ENCODE measurements at places on chromosomes 13 and 19. TPM values are rescaled to one million over a fixed set of nuclear protein-coding genes. Genes with fewer than 3 reads are reported as not detected.

Gene TBXA2R
- not detected for total RNA-seq

Gene ZFR2
- total RNA-seq: not detected

Gene TEX26
- total RNA-seq: not detected

Gene LGALS14
- not detected for total RNA-seq

Gene TEX29
- total RNA-seq: not detected

Gene IZUMO2
- not detected for total RNA-seq

Gene KIR2DL1
- not detected for total RNA-seq

Gene PTBP1
- total RNA-seq: 461 TPM

Gene PSG11
- total RNA-seq: not detected

Gene GRIK5
- total RNA-seq: 1.1 TPM

Gene KLK2
- total RNA-seq: not detected

Gene ZNF90
- 4.2 TPM for total RNA-seq

Gene PRKCG
- total RNA-seq: 5.9 TPM

Gene ACP7
- total RNA-seq: 3.8 TPM

Gene TLE2
- 13.7 TPM for total RNA-seq

DNA sequence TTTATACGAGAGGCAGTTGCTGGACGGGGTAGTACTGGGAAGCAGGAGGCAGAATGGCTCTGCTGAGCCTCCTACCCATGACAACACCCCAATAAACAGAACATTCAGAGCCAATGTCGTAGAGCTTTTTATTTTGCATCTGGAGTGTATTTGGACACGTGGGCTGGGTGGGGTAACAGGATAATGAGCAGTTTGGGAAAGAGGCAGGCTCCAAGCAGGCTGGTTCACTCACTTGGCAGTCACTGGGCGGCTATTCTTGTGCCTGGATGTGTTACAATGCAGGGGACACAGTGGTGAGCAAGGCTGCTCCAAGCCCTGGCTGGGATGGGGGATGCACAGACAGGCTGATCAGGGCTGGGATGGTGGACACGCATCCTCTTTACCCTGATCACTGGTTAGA, 9.5 kb downstream of the ACTMAP start:
- DNase-seq: no peak

DNA sequence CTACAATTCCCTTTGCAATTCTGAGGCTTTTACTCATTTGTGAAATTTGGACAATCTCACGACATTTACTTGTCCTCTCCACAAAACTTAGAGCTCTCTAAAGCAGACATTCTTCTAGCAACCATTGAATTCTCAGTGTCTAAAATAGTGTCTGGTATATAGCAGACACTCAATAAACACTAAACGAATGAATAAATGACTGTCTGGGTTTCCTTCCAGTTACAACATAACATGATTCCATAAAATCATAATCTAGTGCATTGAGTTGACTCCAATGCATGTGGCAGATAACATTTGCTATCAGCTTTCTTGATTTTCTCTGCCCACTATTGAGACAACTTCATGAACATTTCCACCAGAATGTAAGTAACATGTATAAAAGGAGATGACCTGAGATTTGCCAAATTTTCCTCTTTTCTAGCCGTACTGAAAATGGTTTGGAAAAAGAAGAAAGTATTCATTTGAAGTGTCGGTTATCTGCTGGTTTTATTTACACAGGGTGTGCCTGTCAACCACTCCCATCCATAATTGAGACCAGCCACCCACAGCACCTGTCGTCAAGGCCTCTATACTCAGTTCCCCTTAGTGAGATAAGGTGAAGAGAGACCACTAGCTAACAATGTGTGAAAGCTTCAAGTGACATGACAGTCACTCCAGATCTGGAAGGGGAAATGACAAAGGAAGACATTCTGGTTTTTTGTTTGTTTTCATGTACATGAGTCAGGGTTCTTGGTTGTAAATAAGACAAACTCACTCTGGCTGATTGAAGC, 4.8 kb upstream of the SERP2 start:
- no peak for DNase-seq

GRCh38 chr13:73696271-73696670, 437.9 kb downstream of the KLF12 start:
- DNase-seq: no peak

- no peak for DNase-seq
These were observed 8.5 kb downstream of the MOB3A start for GRCh38 chr19:2087621-2088100.

DNA sequence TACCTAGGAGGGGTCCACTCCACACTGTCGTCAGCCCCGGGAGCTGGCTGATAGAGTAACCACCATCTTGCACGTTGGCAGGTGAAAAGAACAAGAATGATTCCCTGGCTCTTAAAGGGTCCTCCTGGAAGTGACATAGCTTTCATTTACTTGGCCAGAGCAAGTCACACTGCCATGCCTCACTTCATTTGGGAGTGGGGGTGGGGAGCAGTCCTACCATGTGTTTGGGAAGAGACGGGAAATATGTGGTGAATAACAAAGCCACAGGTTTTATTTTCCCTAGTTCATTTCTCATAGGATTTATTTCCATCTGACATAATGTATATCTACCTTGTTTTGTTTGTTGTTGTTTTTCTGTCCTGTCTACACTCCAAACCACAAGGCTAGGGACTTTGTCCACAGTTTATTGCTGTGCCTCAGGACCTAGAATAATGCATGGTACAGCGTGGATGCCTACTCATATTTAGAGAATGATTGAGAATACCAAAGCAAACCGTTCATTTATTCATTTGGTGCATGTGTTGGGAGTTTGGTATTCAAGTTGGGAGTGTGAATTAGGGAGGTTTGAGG, 26.8 kb downstream of the UBAC2 start:
- peak; percentile 11 for DNase-seq

GRCh38 chr13:114324334-114324733, 10.0 kb downstream of the CHAMP1 start:
- DNase-seq: no peak

- DNase-seq: no peak
These were observed 7.3 kb upstream of the INSR start for GRCh38 chr19:7301525-7301924.

DNA sequence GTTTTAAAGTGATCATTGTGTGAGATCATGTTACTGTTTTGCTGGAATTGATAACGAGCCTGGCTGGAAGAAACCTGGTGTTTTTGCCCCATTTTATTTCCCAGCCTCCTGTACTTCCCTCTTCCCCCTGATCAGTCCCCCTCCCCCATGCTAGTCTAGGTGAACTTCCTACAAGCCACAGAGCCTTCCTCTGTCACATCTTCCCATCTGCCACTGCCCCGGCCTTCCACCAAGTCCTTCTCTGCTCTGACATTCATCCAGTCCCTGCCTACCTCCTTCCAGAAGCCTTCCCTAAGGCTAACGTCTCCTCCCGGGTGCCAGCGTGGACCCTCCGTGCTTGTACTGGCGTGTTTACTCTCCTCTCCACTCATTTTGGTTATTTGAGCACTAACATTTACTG, 14.3 kb downstream of the FARP1 start:
- DNase-seq: no peak

DNA sequence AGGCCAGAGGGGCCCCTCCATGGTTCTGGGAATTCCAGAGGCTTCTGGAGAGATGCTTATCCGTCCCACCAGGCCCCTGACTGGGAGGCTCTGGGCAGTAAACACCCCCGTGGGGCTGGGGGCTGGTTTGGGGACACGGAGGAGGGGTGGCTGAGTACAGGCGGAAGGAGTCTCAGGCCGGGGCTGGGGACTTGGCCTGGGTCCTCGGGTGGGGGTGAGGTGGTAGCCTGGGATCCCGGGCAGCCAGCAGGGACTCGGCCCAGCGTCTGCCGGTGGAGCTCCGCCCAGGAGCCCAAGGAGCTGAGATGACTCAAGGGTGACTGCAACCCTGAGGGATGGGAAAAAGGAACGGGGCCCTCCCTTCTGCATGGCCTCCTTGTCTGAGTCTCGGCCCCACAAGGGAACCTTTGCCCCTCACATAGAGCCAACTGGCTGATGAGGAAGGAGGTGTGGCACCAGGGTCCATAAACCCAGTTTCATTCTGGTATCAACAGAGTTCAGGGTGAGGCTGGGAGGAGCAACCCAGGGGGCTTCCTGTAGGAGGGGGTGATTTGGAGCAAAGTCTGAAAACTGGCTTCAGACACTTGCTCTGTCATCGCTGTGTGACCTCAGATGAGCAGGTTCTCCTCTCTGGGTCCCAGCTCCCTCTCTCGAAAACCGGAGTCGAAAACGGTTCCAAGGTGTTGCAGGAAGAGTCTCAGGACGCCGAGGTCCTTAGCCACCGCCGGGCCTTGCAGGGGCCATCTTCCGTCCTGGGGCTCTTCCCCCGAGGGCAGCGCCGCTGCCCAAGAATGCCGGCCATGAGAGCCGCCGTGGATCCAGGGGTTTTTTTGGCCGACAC, 809 bp downstream of the MISP start:
- DNase-seq: peak; percentile 80

- no peak for DNase-seq
These were observed 17.0 kb downstream of the RAB3D start for GRCh38 chr19:11322269-11323024.

- no peak for DNase-seq
These were observed 132.3 kb downstream of the LIG4 start for GRCh38 chr13:108083056-108083455.

DNA sequence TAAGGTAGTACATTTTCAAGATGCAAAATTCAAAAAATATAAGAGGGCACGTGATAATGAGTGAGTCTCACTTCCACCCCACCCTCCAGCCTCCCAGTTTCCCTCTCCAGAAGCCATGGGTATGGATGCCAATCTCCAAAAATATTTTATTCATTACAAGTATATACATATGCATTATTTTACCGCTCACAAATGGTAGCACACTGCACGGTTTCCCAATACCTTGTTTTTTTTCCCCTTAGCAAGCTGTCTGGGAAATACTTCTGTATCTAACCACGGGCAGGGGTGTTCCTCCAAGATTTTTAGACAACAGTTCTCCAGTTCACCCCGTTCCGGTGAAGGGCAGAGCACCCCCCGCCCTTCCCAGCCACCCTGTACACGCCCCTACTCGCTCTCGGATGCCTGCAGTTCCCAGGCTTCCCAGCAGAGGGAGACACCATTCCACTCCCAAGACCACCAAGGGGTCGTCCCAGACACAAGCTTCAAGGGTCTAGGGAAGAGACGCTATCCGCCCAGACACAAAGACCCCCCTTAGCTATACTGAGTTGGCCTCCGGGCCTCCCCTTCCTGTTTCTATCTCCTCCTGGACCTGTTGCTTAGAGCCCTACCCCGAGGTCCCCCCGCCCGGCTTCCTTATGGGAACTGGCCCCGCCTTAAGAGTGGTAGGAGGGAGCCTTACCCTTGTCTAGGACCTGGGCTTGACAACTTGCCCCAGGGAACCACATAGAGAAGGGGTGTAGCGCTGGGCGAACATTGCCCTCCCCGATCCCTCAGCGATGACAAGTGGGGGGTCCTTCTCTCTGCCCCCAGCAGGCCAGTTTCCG, 1.1 kb upstream of the FXYD3 start:
- DNase-seq: peak; percentile 59

GRCh38 chr13:71312923-71313322, 554.1 kb downstream of the DACH1 start:
- DNase-seq: no peak

- DNase-seq: peak; percentile 50
These were observed 396.5 kb downstream of the IRS2 start for GRCh38 chr13:109389892-109390345.

DNA sequence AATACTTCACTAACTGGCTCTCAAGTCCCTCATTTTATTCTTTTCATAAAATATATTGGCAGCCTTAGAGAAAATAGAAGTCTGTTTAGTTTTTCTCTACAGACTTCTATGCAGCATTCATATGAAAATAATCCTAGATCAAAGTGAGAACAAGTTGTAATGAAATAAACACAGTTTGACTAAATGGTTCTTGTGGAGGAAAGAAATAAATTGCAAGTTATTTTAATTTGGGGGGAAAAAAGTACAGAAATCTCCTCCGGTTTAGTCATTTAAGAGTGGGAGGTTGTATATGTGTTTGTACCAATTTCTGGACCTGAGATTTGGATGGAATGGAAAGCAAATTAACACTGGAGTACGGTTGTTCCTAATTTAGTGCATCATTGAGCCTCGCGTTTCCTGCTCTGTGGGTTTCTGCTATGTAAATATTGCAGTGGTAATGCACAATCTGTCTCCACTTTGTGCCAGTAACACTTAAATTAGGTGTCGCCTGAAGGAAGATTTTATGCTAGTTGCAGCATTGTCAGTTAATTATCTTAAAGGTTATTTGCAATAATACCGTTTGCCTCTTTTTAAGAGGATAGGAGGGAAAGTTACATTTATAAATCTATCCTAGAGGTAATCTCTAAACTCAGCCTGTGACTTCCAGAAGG, 100.2 kb downstream of the ZIC5 start:
- DNase-seq: no peak

DNA sequence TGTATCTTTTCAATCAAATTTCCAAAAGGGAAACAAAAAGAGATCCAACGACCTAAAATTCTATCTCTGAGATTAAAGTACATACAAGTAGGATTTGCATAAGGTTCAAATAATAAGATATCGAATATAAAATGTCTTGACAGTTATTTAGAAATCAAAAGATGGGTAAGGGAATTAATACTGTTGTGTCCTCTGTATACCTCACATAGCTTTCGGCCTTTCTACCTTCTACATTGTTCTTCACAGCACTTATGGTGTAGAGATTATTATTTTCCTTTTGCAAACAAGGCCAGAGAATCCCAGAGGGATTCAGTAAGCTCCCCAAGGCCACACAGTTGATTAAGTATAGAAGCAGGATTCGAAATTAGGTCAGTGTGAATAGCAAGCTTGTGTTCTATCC, 403.6 kb downstream of the SPRY2 start:
- no peak for DNase-seq

- no peak for DNase-seq
These were observed 99.7 kb upstream of the MIR17HG start for GRCh38 chr13:91247768-91248167.

- no peak for DNase-seq
These were observed 57.2 kb downstream of the WASF3 start for GRCh38 chr13:26614721-26615120.
